ENCODE measurements at places on chromosomes 1 and 21.

- H3K36me3 ChIP-seq, result no peaks in the 10 kb centered on the region
- H3K4me1 ChIP-seq, result no peaks in the 10 kb centered on the region
- no peaks in the 10 kb centered on the region for H3K27me3 ChIP-seq
- DNase-seq, result no peak
Observed at GRCh38 chr21:27535188-27535587, 568.3 kb upstream of the ADAMTS5 start.

DNA sequence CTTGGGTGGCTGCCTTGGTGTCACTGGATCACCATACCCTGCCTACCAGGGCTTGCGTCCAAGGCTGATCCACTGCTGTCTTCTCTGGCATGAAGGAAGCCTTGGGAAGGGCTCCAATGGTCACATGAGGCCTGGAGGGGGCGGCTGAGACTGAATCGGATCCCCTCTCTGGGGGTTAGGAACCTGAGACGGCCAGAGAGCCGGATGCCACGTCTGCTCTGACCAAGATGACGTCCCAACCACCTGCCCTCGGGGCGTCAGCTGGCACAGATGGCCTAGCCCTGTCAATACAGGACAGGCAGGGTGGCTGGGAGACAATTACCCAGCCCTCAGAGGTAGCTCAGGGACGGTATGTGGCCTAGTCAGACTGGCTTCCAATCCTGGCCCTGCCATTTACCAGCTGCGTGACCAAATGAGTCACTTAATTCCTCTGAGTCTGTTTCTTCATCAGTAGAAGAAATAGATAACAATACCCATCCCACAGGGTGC, 5.4 kb downstream of the TRIM62 start:
- peaks cover 19% of the 10 kb centered on the region for H3K4me1 ChIP-seq
- no peaks in the 10 kb centered on the region for H3K36me3 ChIP-seq
- H3K27me3 ChIP-seq, result no peaks in the 10 kb centered on the region
- no peak for DNase-seq
- no peak overlapping the region for H3K27ac ChIP-seq
- no peak overlapping the region for H3K4me3 ChIP-seq

GRCh38 chr21:25944672-25945213, 210.0 kb downstream of the GABPA start:
- no peaks in the 10 kb centered on the region for H3K36me3 ChIP-seq
- no peaks in the 10 kb centered on the region for H3K4me1 ChIP-seq

- H3K27ac ChIP-seq, result no peak overlapping the region
- no peak for DNase-seq
- no peaks in the 10 kb centered on the region for H3K27me3 ChIP-seq
- no peaks in the 10 kb centered on the region for H3K4me1 ChIP-seq
- no peak overlapping the region for H3K4me3 ChIP-seq
- H3K36me3 ChIP-seq, result no peaks in the 10 kb centered on the region
Observed at GRCh38 chr1:172507741-172508140, 25.2 kb upstream of the SUCO start.

DNA sequence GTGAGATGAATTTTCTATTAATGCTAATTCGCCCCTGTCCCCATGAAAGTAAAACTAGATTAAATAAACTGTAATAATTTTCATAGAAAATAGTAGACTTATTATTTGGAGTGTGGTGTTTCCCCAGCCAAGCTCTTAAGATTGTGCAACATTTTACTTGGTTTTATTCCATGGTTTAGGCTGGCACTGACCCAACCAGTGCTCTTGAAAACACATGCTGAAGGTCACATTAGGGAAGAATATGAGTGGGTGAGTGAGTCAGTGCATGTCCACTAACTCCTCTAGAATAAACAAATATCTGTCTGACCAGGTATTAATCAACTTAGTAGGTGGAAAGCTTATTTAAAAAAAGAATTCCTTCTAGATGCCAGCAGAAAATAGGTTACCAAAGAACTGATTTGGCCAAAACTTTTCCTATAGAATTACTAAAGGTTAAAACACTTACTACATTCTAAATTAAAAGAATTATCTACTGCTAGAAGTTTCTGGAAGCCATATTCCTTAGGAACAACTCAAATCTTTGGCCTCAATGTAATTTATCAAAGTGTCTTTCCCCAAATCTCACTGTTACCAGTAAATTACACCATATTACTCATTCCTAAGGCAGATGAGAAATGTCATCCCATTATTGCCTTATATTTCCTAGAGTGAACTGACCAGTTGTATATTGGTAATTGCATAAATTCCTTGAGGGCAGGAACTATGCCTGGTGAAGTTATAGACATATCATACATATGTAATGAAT, 89.7 kb upstream of the RGS1 start:
- no peaks in the 10 kb centered on the region for H3K27me3 ChIP-seq
- no peak overlapping the region for H3K27ac ChIP-seq
- H3K4me1 ChIP-seq, result peaks cover 22% of the 10 kb centered on the region
- no peaks in the 10 kb centered on the region for H3K36me3 ChIP-seq
- no peak overlapping the region for H3K4me3 ChIP-seq
- no peak for DNase-seq

DNA sequence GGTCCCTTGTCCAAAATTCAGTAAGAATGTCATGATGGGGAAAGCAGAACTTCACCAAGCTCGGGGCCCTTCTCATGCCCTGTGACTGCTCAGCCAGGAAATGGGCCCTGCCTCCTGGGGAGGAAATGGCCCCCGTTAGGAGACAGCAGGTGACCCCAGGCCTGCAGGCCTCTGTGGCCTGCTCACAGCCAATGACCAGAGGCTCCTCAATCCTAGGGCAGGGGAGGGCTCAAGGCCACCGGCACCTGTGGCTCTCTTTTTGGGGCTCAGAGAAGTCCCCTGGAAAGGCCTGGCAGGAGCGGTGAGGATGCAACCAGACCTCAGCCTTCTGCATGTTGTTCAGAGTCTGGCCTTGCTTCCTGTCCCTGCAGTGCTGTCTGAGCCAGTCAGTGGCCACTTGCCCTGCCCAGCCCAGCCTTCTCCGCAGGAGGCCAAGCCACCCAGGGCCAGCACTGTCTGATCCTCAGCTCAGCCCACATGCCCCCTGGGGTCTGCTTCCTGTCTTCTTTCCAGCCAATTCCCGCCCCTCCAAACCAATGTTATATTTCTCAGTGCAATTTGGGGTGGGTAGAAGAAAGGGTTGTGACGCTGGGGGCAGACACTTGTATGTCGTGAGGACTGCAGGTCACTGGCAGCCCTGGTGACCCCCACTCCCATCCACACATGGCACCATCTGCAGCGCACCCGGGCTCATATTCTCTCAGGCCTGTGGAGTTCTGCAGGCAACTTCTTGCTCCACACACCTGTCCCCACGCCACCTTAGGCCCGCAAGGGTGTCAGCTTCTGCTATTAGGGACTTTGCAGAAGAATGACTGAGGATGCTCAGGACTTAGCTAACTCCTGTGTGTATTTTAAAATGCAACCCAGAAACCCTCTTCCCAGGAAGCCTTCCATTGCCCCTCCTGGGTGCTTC, 83.6 kb downstream of the ITPKB start:
- no peaks in the 10 kb centered on the region for H3K27me3 ChIP-seq
- 0 out of 2 replicates have a peak, but pooled peaks cover 6% of the 10 kb centered on the region for H3K36me3 ChIP-seq
- H3K4me3 ChIP-seq, result peak overlapping the region; percentile 41
- no peak overlapping the region for H3K27ac ChIP-seq
- peak; percentile 42 for DNase-seq

DNA sequence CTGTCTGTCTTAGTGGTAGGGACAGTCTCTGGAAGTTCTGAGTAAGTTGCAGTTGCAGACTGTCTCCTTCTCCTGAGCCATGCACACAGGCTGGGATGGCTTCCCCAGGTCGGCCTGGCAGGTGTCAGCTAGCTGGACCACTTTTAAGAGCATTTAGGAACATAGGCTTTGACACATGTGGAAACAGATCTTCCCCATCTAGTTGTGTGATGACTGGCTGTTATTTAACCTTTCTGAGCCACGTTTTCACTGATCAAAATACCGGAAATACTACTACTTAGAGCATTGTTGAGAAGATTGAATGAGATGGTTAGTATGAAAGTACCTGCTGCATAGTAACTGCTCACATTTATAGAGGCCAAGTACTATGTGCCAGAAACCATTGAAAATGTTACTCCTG, 6.2 kb upstream of the MAPKAPK2 start:
- H3K27me3 ChIP-seq, result peaks cover 28% of the 10 kb centered on the region
- H3K4me3 ChIP-seq, result no peak overlapping the region
- DNase-seq, result no peak
- no peak overlapping the region for H3K27ac ChIP-seq

DNA sequence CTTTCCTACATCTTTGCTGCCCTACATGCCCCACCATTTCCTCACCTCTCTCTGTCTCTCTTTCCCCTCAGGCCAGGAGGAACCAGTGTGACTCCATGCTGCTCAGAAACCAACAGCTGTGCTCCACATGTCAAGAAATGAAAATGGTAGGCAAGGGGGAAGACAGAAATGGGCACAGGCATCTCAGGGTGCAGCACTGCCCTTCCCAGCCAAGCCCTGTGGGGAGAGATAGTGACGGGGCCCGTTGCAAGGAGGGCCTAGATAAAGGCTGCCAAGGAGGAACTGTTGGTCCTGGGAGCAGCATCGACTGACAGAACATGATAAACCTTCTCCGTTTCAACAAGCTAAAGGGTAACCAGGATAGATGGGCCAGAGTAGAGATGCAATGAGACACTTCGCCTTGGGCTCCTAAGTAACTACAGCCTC, 12.5 kb upstream of the PIGC start:
- H3K27ac ChIP-seq, result no peak overlapping the region
- H3K4me3 ChIP-seq, result no peak overlapping the region
- no peaks in the 10 kb centered on the region for H3K27me3 ChIP-seq
- H3K4me1 ChIP-seq, result no peaks in the 10 kb centered on the region
- no peak for DNase-seq

DNA sequence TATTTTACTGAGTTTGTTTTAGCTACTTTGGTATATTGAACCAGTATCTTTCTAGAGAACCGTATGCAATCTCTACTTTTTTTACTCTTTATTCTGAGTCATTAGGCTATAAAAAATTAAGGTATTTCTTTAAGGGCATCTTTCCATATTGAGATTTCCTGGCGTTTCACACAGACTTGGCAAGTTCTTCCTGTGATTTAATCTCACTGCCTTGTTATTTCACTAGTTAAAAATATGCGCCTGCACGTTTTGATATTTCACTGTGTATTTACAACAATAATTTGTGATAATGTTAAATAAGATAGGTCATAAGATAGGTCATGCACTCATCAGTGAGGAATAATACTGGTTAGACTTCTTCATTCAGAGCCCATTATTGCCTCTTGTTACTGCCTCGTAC, 16.2 kb upstream of the CR1L start:
- no peak for DNase-seq
- no peak overlapping the region for H3K4me3 ChIP-seq
- no peak overlapping the region for H3K27ac ChIP-seq
- H3K4me1 ChIP-seq, result no peaks in the 10 kb centered on the region
- no peaks in the 10 kb centered on the region for H3K36me3 ChIP-seq

DNA sequence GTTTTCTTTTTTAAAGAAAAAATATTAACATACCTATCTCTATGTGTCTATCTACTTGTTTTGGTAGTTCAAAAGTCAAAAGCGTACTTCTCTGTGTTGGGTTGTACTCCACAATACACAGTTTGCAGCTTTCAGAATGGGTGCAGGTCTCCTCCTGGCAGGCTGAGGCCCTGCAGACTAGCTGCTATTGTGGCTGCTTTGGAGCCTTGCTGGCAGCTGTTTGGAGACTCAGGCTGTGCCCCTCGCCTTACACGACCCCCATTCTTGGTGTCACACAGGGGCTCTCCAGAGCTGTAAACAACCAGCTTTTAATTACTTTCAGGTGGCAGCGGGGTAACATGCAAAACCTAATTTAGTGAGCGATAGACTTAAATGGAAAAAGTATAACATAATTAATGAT, 160.4 kb downstream of the DSCAM start:
- peaks cover 19% of the 10 kb centered on the region for H3K27me3 ChIP-seq
- no peaks in the 10 kb centered on the region for H3K4me1 ChIP-seq
- DNase-seq, result no peak
- H3K27ac ChIP-seq, result no peak overlapping the region
- H3K4me3 ChIP-seq, result no peak overlapping the region
- no peaks in the 10 kb centered on the region for H3K36me3 ChIP-seq

DNA sequence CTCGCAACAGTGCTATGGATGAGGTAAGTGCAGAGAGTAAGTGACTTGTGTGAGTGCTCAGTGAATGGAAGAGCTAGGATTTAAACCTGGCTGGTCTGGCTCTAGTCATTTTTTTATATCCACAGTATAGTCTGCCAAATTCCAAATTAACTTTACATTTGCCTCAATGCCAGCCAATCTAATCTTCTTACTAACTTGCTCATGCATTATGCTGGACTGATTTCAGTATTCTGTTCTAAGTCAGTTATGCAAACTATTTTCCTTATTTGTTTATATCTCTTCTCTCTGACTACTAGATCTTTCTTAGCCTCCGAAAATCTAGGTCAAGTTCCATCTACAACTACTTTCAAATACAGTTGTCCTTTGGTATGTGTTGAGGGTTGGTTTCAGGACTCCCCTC, 133.3 kb downstream of the XPR1 start:
- H3K4me3 ChIP-seq, result no peak overlapping the region
- no peak for DNase-seq
- H3K27me3 ChIP-seq, result no peaks in the 10 kb centered on the region
- H3K27ac ChIP-seq, result no peak overlapping the region
- H3K36me3 ChIP-seq, result no peaks in the 10 kb centered on the region

DNA sequence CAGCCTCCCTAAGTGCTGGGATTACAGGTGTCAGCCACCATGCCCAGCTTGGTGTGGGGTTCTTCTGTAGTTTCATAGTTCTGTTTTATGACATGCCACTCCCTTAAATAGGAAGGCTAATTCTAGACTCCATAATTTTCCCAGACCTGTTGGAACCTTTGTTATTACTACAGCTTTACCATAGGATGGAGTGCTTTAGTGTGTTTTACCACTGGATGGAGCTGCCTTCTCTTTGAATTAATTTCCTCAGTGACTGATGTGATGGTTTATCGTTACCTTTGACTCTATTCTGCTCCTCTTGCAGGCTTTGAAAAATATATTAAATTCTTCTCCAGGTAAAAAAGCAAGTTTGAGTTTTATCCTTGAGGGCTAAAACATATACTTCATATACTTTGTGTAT, 84.6 kb upstream of the NEK7 start:
- no peaks in the 10 kb centered on the region for H3K4me1 ChIP-seq
- DNase-seq, result no peak
- H3K27me3 ChIP-seq, result no peaks in the 10 kb centered on the region
- H3K36me3 ChIP-seq, result no peaks in the 10 kb centered on the region
- H3K27ac ChIP-seq, result no peak overlapping the region
- H3K4me3 ChIP-seq, result no peak overlapping the region

DNA sequence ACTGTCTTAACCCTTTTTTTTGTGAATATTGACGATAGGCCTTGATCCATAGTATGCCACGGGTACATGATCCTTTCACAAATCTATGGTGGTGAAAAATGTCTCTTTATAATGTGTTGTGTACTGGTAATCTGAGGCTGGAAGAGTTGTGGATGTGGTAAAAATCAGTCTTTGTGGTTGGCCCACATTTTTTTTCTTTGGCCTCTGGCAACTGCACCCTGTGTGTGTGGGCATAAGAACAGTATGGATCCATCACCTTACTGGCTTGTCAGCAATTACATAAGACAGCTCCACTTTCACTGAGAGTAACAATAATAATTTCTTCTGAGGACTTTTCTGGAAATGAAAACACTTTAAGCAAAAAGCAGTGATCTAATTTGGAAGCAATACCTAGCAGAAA, 101.6 kb downstream of the GABPA start:
- H3K27ac ChIP-seq, result no peak overlapping the region
- H3K4me3 ChIP-seq, result no peak overlapping the region
- no peaks in the 10 kb centered on the region for H3K27me3 ChIP-seq
- no peaks in the 10 kb centered on the region for H3K36me3 ChIP-seq
- no peak for DNase-seq

- no peak overlapping the region for H3K4me3 ChIP-seq
- H3K4me1 ChIP-seq, result no peaks in the 10 kb centered on the region
- H3K27me3 ChIP-seq, result no peaks in the 10 kb centered on the region
- H3K36me3 ChIP-seq, result no peaks in the 10 kb centered on the region
- H3K27ac ChIP-seq, result no peak overlapping the region
- DNase-seq, result peak; percentile 62
Observed at GRCh38 chr1:25520446-25521061, 22.9 kb upstream of the LDLRAP1 start.
